ENCODE measurements at places on chromosomes 7 and 10. TPM values are rescaled to one million over a fixed set of nuclear protein-coding genes. Genes with fewer than 3 reads are reported as not detected.

DNA sequence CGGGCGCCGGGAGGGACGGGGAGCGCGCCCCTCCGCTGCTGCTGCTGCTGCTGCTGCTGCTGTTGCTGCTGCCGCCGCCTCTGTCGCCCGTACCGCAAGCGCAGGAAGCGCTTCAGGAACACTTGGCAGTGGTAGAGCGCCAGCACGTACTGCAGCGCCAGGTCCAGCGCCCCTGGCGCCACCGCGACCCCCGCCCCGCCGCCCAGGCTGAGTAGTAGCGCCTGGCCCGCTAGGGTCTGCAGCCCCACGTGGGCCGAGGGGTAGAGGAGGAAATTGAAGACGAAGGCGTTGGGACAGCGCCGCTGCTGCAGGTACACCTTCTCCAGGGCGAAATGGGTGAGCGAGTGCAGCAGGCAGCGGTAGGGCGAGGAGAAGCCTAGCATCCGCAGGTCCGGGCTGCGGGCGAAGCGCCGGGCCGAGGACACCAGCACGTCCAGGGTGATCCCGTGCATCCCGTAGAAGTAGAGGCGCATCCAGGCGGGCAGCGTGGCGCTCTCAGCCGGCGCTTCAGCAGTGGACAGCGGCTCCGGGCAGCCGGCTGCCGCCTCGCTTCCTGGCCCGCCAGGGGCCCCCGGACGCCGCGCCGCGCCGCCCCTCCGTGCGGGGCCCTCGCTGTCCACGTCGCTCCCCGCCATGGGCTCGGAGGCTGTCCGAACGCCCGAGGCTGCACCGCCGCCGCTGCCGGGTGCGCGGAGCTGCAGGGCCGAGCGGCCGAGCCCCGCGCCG, at the start of gene TMEM229A:
TMEM229A (minus strand) TSS at position 699 of the 726 bp plus-strand sequence; CDS start at position 635, 64 bp downstream.
- no peaks in the 10 kb centered on the region for H3K36me3 ChIP-seq
- H3K4me1 ChIP-seq, result no peaks in the 10 kb centered on the region
- H3K27ac ChIP-seq, result no peak within 1 kb of the TSS
- peaks cover 14% of the 10 kb centered on the region for H3K27me3 ChIP-seq

- no peak overlapping the region for H3K27ac ChIP-seq
- peaks cover 64% of the 10 kb centered on the region for H3K27me3 ChIP-seq
- H3K4me1 ChIP-seq, result peaks cover 13% of the 10 kb centered on the region
- DNase-seq, result peak; percentile 66
These were observed 2.0 kb downstream of the CYP26C1 start for GRCh38 chr10:93062514-93063143.

Gene PAPOLB
- 0.06 TPM for total RNA-seq

GRCh38 chr10:31138026-31138553, 106.4 kb upstream of the ZNF438 start:
- no peaks in the 10 kb centered on the region for H3K27me3 ChIP-seq
- no peaks in the 10 kb centered on the region for H3K36me3 ChIP-seq
- H3K27ac ChIP-seq, result no peak overlapping the region
- no peak for DNase-seq
- H3K4me3 ChIP-seq, result no peak overlapping the region

Gene SFXN2
- 17.3 TPM for total RNA-seq

Gene RBM20
- total RNA-seq, result 2.1 TPM

DNA sequence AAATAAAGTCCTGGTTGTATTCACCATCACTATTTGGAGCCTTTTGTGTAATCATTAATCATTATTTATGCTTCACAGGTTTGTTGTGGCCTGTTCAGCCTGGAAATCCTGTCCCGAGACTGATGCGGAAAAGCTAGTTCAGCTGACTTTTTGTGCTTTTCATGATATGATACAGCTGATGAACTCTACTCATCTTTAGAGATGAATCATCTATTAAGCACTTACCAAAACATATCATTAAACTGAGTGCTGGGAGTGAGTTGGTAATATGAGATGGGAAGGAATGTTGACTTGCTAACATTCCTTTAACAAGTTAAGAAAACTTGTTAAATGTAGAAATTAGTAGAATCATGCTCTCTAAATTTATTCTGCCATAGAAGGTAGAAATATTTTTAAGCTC, 53.0 kb downstream of the CROT start:
- H3K4me3 ChIP-seq, result no peak overlapping the region
- H3K27ac ChIP-seq, result no peak overlapping the region
- H3K4me1 ChIP-seq, result no peaks in the 10 kb centered on the region
- no peaks in the 10 kb centered on the region for H3K27me3 ChIP-seq
- H3K36me3 ChIP-seq, result no peaks in the 10 kb centered on the region

GRCh38 chr7:86995052-86995725, 64.3 kb downstream of the ELAPOR2 start:
- DNase-seq, result no peak
- H3K4me1 ChIP-seq, result no peaks in the 10 kb centered on the region
- H3K4me3 ChIP-seq, result no peak overlapping the region
- H3K36me3 ChIP-seq, result no peaks in the 10 kb centered on the region
- no peak overlapping the region for H3K27ac ChIP-seq
- H3K27me3 ChIP-seq, result no peaks in the 10 kb centered on the region

- H3K36me3 ChIP-seq, result no peaks in the 10 kb centered on the region
- H3K4me1 ChIP-seq, result peaks cover 11% of the 10 kb centered on the region
- no peak overlapping the region for H3K4me3 ChIP-seq
These were observed 76.2 kb downstream of the GRB10 start for GRCh38 chr7:50706469-50706937.

Gene MRLN
- not detected for total RNA-seq

- H3K36me3 ChIP-seq, result peaks cover 2% of the 10 kb centered on the region
- peaks cover 9% of the 10 kb centered on the region for H3K4me1 ChIP-seq
- no peak overlapping the region for H3K27ac ChIP-seq
- H3K27me3 ChIP-seq, result no peaks in the 10 kb centered on the region
- peak; percentile 63 for DNase-seq
These were observed 42.9 kb upstream of the BHLHA15 start for GRCh38 chr7:98168181-98168903.

DNA sequence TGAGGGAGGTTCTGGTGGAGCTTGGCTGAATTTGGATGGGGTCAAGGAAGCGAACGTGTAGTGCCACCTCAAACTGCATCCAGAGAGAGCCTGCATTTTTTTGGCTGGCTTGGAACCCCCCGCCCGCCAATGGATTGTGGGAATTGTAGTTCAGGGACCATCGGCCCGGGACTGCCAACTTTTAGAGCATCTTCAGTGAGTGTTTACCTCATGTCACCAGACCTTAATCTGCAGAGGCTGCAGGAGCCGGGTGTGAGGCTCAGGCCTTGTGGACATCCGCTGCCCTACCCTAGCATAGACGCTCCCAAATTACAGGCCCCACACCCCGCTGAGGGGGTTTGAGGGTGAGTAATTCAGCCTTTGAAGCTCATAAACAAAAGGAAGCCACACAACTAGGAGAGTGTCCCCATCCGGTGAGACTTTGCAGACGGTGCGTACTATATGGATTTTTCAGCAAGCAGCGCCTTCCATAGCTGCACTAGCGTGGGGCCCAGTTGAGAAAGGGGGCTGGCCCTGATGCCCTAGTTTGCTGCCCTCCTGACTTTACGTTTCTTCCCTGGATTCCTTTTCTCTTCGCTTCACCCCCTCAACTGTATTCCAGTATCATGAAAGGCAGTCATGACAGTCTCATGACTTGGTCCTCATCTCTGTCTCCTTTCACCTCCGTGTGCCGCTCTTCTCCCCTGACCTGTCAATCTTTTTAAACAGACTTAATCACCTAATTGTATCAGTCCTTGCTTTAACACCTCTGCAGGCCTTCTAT, 717 bp downstream of the CNPY4 start:
- no peaks in the 10 kb centered on the region for H3K27me3 ChIP-seq
- H3K27ac ChIP-seq, result no peak overlapping the region
- no peak for DNase-seq
- no peaks in the 10 kb centered on the region for H3K4me1 ChIP-seq
- peak overlapping the region; percentile 72 for H3K4me3 ChIP-seq

DNA sequence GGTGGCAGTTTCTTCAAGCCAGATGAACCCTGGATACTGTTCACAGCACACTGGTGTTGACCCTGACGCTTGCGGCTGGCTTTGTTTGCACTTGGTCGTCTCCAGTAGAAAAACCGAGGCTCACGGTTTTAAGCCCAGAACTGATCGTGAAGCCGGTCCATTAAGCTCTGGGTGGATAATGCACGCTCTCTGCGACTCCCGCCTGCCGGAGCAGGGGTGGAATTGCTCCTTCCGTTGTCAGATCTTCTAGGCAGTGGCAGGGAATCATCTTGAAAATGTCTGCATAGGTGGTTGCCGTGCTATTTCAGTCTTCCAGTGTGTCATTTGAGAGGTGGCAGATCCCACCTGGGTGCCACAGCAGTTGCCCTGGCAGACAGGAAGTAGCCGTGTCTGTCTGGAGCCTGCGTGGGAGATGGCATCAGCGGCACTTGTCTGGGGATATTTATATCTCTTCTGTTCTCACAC, 35.9 kb upstream of the AP5Z1 start:
- no peaks in the 10 kb centered on the region for H3K27me3 ChIP-seq
- peak overlapping the region; percentile 1 for H3K27ac ChIP-seq
- peak overlapping the region; percentile 12 for H3K4me3 ChIP-seq
- H3K36me3 ChIP-seq, result peaks cover 8% of the 10 kb centered on the region
- DNase-seq, result peak; percentile 66
- peaks cover 20% of the 10 kb centered on the region for H3K4me1 ChIP-seq

GRCh38 chr10:86899670-86900276, 57.6 kb downstream of the MMRN2 start:
- no peak overlapping the region for H3K4me3 ChIP-seq
- H3K27me3 ChIP-seq, result no peaks in the 10 kb centered on the region
- no peak overlapping the region for H3K27ac ChIP-seq
- H3K4me1 ChIP-seq, result no peaks in the 10 kb centered on the region

- no peak for DNase-seq
- H3K27me3 ChIP-seq, result peaks cover 15% of the 10 kb centered on the region
- no peaks in the 10 kb centered on the region for H3K36me3 ChIP-seq
- H3K4me3 ChIP-seq, result no peak overlapping the region
- no peaks in the 10 kb centered on the region for H3K4me1 ChIP-seq
These were observed 127.7 kb downstream of the ADARB2 start for GRCh38 chr10:1609648-1609970.

DNA sequence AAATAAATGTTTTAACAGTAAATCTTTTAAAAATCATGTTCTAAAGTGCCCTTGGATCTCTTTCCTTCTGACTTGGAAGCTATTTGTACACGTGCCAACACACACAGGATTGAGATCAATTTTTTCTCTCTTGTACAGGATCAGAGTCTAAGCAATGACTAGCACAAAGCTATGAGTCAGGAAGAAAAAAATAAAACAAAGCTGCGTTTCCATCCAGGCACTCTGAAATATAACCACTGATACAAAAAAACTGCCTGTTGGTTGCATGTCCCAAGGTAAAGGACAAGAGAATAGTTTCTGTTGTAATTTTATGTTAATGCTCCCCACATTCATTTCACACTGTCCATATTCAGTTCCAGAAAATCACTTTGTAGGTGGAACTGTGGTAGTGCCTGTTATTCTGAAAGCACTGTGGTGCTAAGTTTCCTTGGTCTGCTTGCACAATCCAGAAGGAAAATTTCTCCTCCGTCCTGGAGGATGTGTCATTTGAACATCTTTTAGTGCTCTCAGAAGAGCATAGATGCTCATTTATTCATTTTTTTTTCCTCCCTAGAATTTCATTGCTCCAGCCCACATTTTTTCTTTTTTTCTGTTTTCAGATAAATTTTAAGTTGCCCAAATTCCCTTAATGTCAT, 113.4 kb downstream of the PLXDC2 start:
- H3K36me3 ChIP-seq, result no peaks in the 10 kb centered on the region
- H3K27me3 ChIP-seq, result no peaks in the 10 kb centered on the region
- H3K27ac ChIP-seq, result no peak overlapping the region
- no peak overlapping the region for H3K4me3 ChIP-seq

DNA sequence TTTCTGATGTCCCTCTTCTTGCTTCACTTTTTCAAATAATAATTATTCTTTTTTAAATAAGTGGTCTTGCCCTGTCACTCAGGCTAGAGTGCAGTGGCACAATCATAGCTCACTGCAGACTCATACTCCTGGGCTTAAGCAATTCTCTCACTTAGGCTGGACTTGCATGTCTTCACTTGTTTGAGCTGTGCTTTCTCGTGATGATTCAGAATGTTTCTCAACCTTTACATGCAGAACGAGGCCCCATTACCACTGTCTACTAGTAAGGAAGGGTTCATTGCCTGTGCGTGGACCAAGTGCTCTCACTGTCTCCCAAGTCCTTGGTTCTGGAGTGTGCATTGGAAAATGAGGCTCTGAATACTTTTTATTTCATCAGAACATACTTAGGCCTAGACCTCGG, 468.6 kb upstream of the COBL start:
- no peak for DNase-seq
- no peaks in the 10 kb centered on the region for H3K36me3 ChIP-seq
- no peak overlapping the region for H3K27ac ChIP-seq
- H3K27me3 ChIP-seq, result no peaks in the 10 kb centered on the region
- no peak overlapping the region for H3K4me3 ChIP-seq

- DNase-seq, result no peak
- no peak overlapping the region for H3K4me3 ChIP-seq
- no peaks in the 10 kb centered on the region for H3K27me3 ChIP-seq
- no peaks in the 10 kb centered on the region for H3K4me1 ChIP-seq
- no peak overlapping the region for H3K27ac ChIP-seq
These were observed 13.1 kb downstream of the NPTX2 start for GRCh38 chr7:98630149-98630548.

Gene PSD
- 2.2 TPM for total RNA-seq

DNA sequence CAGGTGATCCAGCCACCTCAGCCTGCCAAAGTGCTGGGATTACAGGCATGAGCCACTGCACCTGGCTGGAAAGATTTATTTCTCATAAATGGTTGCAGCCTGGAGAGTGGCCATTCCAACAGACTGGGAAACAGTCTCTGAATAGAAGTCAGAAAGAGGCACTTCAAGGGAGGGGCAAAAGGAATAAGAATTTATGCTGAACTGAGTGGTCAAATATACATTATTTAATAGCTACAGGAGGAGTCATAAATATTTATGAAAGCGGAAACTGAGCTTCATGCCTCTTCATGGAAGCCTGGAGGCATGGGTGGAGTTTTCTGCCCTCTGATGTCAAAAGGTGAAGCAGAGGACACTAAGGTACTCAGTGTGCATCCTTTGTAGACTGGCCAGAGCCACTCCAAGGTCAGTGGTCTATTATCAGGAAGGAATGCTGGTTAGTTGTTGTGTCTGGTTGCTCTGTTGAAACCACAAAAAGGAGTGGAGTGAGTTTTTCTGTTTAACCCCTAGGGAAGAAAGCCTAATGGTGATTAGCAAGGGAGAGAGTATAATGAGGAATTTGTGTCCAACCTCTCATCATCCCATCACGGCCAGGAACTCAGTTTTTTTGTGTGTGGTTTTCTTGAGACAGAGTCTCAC, 9.3 kb upstream of the NRBF2 start:
- no peak overlapping the region for H3K4me3 ChIP-seq
- no peak for DNase-seq
- no peak overlapping the region for H3K27ac ChIP-seq
- H3K36me3 ChIP-seq, result no peaks in the 10 kb centered on the region

- no peak overlapping the region for H3K4me3 ChIP-seq
- peaks cover 16% of the 10 kb centered on the region for H3K36me3 ChIP-seq
- H3K4me1 ChIP-seq, result no peaks in the 10 kb centered on the region
- H3K27ac ChIP-seq, result no peak overlapping the region
These were observed 33.3 kb downstream of the INA start for GRCh38 chr10:103310197-103310596.

Gene PLXDC2
- total RNA-seq, result 42.1 TPM

All from kidney (tissue), 22 donors.